ENCODE measurements at places on chromosomes 2 and 18. TPM values are rescaled to one million over a fixed set of nuclear protein-coding genes. Genes with fewer than 3 reads are reported as not detected.

Gene LIMS4
- 1.5 TPM for polyA plus RNA-seq

Gene ARL5A
- 32.8 TPM for polyA plus RNA-seq

Gene SMYD1
- polyA plus RNA-seq = not detected

Gene CYP27C1
- polyA plus RNA-seq = 12.8 TPM

Gene LIMS2
- polyA plus RNA-seq = 21.8 TPM

Gene PDE11A
- 8.3 TPM for polyA plus RNA-seq

Measured in left renal pelvis (tissue), 4 donors.